ENCODE measurements at places on chromosomes 3 and 15.

GRCh38 chr3:173501931-173502489, 104.5 kb downstream of the NLGN1 start:
- peak; percentile 28 for DNase-seq

- DNase-seq = peak; percentile 42
Measured at GRCh38 chr15:33865416-33865815, 102.9 kb upstream of the CHRM5 start.

GRCh38 chr3:157103280-157103679, 56.7 kb downstream of the CCNL1 start:
- no peak for DNase-seq

DNA sequence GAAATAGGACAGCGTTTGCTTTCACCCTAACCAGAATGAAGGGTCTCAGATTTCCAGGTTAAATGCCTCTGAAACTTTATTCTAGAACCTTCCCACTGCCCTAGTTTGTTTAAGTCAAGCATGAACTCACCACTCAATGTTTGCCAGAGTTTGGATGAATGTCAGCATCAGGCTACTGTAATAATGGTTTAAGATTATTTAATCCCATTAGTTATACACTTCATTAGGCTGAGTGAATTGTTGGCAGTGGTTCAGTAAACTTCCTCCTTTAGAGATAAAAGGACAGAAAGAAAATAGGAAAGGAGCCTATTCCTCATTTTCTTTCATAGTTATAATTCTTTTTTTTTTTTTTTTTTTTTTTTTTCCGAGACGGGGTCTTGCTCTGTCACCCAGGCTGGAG, 401.9 kb upstream of the TPRG1 start:
- no peak for DNase-seq

GRCh38 chr3:149407898-149408297, 30.4 kb upstream of the TM4SF1 start:
- peak; percentile 29 for DNase-seq

- no peak for DNase-seq
Measured at GRCh38 chr3:126706631-126707030, 2.6 kb downstream of the CHCHD6 start.

GRCh38 chr3:143442814-143443447, 323.4 kb downstream of the CHST2 start:
- DNase-seq = peak; percentile 64

DNA sequence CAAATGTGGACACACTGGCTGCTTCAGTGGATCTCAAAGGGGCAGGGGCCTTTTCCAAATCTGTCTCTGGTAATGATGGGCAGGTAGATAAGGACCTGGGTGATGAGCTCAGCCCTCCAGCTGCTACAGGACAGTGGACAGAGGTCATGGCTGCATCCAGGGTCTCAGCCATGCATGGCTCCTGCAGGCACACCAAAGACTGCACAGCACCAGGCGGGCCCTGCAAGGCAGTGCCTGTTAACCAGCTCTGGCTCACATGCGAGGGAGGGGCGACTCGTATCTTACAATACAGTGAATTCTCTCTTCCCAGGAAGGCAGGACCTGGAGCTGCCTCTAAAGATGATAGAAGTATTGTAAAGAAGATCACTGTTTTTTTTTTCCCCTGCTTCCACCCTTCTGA, 58.7 kb downstream of the OXNAD1 start:
- no peak for DNase-seq

DNA sequence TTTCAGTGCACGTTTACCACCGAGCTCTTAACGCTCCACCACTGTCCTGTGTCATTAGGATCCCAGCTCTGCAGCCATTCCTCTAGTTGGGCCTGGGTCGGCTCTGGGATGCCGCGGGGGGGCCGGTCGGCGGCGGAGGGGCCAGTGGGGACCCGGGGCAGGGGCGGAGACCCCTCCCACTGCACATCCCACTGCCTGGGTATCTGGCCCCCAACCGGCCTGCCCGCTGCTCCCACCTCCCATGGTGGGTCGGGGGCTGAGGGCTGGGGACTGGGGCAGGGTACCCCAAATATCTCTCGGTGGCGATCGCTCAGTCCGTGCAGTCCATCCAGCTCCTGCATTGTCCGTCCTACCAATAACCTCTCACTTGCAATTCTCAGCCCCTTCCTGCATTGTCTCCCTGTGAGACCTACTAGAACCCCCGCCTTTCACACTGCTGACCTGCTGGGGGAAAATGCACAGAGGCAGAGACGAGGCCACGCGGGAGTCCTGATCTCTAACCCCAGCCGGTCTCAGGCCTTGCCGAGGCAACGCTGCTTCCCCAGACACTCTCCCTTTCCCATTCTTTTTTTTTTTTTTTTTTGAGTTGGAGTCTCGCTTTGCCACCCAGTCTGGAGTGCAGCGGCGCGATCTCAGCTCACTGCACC, 24.0 kb upstream of the MUC20 start:
- no peak for DNase-seq

- no peak for DNase-seq
Measured at GRCh38 chr15:101052681-101053121, 133.5 kb downstream of the LRRK1 start.

GRCh38 chr3:108208831-108209230, 13.4 kb downstream of the IFT57 start:
- DNase-seq = no peak

GRCh38 chr3:17535274-17535673, 207.2 kb downstream of the TBC1D5 start:
- DNase-seq = no peak

DNA sequence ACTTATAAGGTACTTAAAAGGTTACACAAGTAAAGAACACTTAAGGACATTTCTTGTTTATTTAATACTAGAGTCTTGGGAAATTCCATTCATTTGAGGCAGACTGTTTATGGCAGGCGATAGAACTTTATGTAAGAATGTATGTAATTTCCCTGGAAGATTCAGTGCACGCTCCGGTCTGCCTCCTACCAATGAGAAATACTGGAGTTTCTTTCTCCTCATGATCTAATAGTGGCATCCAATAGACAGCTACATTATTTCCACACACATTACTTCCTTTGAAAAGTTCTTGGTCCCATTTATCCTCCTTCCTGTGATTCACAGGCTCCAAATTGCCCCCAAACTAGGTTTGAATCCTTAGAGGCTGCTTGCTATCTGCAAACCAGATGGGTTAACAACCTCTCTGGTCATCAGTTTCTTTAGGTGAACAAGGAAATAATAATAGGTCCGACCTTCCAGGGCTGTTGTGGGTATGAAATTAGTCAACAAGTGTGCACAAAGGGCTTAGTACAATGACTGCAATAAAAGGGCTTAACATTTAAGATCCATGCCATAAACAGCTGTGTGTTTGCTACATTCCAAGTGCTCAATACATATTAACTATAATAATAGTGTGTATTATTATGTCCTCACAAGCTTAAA, 30.7 kb downstream of the EIF4E3 start:
- DNase-seq = peak; percentile 78

DNA sequence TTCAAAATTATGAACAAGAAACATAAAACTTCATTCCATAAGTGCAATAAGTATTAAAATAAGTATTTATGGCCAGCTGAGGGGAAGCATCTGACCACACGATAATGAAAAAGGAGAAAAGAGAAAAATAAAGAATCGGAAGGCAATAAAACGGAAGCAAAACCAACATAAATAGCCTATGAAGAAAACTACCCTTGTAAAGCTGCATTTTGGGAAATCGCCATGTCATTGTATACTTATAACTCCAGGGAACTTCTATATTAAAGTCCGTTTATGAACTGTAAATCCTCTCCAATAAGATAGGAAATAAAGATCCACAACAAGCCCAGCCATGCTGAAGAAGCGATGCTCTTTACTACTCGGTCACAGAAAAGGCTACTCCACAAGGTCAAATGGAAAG, 47.7 kb downstream of the MORC1 start:
- DNase-seq = no peak

GRCh38 chr3:60856257-60857046, 394.8 kb downstream of the FHIT start:
- DNase-seq = no peak

GRCh38 chr15:77607111-77607893, 25.4 kb downstream of the LINGO1 start:
- DNase-seq = no peak

GRCh38 chr3:58497097-58497496, 5.2 kb downstream of the KCTD6 start:
- DNase-seq = peak; percentile 62

DNA sequence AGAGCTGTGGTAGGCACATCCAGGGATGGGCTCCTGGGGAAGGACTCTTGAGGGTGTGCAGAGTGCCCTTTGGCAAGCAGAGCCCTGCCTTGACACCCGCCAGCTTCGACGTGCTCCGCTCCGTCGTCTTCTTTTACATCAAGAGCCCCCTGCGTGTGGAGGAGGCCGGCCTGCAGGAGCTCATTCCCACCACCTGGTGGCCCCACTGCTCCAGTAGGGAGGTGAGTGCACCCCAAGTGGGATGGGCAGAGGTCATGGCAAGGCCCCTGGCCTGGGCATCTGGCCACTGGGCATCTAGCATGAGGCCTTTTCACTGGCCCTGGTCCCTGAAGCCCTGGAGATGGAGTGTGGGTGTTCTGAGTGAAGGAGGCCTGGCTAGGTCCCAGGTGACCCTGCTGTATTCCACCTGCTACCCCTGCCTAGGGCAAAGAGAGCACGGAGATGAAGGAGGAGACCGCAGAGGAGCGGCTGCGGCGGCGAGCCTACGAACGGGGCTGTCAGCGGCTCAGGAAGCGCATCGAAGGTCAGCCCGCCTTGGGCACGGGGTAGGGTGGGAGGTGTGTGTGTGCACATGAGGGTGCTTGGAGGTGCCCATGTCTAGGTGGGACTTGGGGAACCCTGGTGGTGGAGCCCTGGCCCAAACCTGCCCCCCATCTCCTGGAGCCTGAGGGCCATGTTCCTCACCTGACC, 12.2 kb downstream of the RNF123 start:
- no peak for DNase-seq

DNA sequence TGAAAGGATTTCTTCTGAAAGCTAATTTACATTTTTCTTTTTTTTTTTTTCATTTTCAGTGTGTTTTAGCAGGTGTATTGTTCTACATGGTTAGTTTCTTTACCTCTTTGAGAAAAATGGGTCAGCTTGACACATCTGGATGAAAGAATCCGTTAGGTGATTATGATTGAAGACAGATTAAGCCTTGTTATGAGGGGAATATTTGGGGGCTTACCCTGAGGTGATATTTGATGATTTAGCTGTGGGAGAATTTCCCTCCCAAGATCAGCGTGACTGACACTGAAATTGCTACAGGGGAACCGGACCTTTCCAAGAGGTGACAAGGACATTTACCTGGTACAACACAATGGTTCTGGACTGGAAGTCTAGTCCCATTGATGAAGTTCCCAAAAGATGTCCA, 147.5 kb downstream of the NFKBIZ start:
- no peak for DNase-seq

DNA sequence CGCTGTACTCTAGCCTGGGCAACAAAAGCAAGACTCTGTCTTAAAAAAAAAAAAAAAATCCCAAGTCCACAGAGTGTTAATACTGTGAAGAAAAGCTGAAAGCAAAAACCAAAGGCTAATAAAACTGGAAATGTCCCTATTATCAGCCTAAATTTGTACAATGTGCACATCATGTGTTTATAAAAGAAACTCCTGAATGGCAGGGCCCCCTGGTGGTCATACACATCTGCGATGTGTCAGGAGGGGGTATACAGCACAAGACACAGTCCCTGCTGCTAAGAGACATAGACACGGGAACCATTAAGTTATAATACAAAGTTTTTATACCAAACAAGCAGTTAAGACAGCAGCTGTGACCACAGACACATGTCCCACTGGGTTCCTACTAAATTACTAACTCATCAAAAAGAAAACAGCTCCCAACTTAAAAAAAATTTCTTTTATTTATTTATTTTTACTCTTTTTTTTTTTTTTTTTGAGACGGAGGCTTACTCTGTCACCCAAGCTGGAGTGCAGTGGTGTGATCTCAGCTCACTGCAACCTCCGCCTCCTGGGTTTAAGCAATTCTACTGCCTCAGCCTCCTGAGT, 31.0 kb downstream of the IDH2 start:
- peak; percentile 89 for DNase-seq

DNA sequence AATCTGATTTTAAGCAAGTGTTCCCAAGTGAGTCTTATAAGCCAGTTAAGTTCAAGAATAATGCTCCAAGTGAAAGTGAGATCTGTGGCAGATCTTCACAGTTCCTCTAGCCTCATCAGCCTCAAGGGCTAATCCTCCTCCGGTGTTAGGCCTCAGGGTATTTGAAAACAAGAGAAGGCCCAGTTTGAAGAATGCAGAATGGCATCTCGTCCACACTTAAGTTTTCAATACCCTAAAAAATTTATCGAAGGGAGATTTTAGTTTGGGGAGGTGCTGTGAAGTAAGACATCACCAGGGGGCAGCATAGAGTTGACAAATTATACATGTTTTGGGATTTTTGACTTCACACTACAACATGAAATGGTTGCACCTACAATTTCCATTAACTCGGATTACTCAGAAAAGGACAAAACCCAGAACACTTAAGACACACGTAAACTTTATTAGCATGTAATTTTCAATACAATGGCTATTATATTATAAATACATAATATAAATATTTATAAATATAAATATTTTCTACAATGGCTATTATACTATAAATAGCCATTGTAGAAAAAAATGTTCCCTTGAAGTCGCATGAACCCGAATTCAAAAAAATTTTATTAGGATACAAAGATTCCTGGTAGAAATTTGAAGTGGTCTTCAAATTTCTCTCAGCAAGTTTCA, 2.3 kb upstream of the TMEM266 start:
- DNase-seq = peak; percentile 35

GRCh38 chr3:14633819-14634424, 17.6 kb upstream of the CCDC174 start:
- DNase-seq = peak; percentile 30
